ENCODE measurements at places on chromosomes 1 and 21. TPM values are rescaled to one million over a fixed set of nuclear protein-coding genes. Genes with fewer than 3 reads are reported as not detected.

The NPHS2 gene
- not detected for total RNA-seq

The AMPD1 gene
- not detected for total RNA-seq

The FMO4 gene
- total RNA-seq: 4.1 TPM

The CR1 gene
- total RNA-seq: not detected

The GBP5 gene
- not detected for total RNA-seq

The ZNF648 gene
- total RNA-seq: not detected

DNA sequence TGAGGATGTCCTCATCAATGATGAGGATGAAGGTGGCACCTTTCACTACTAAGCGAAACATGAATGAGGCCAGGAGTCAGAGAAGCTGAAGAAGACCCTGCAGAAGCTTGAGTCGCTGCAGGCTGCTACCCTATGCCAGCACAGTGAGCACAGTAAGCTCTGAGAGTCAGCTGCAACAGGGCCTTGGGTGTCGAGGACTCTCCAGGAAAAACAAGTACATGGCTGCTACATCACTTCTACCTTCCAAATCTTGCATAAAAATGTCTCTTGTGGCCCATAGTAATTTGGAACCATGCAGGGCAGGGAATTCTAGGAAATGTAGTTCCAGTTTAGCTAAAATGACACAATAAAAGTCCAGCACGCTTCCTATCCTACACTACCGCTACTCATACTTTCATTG is 51.5 kb upstream of the KIRREL1 start:
- H3K27me3 ChIP-seq: peaks cover 45% of the 10 kb centered on the region
- no peaks in the 10 kb centered on the region for H3K4me1 ChIP-seq
- no peak for DNase-seq
- no peak overlapping the region for H3K4me3 ChIP-seq
- no peak overlapping the region for H3K27ac ChIP-seq

- peak overlapping the region; percentile 19 for H3K27ac ChIP-seq
- H3K36me3 ChIP-seq: peaks cover 2% of the 10 kb centered on the region
- no peak for DNase-seq
- no peaks in the 10 kb centered on the region for H3K27me3 ChIP-seq
Observed at GRCh38 chr1:27591622-27592021, 12.3 kb downstream of the AHDC1 start.

- no peaks in the 10 kb centered on the region for H3K27me3 ChIP-seq
- peaks cover 51% of the 10 kb centered on the region for H3K36me3 ChIP-seq
- H3K4me3 ChIP-seq: no peak overlapping the region
- H3K27ac ChIP-seq: peak overlapping the region; percentile 3
- no peak for DNase-seq
Observed at GRCh38 chr1:185292237-185292636, 24.8 kb downstream of the IVNS1ABP start.

DNA sequence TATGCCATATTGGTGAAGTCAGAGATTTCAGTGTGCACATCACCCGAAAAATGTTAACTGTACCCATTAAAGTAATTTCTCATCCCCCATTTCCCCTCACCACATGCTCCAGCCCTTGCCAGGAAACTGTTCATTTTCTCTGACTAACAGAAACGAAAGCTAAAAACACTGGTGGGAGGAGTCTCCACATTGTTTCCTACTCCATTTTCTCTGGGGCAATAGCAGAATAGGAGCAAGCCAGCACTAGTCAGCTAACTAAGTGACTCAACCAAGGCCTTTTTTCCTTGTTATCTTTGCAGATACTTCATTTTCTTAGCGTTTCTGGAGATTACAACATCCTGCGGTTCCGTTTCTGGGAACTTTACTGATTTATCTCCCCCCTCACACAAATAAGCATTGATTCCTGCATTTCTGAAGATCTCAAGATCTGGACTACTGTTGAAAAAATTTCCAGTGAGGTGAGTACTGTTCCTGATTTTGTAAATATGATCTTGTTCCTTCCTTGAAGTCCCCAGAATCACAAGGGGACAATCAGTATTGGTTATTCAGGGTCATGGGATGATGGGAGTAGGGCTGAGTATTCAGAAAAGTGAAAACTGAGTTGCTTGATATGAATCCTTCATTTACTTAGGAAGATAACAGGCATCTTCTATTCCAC is at the start of gene IFI16:
Gene IFI16 (plus strand): TSS at position 204 of the 658 bp plus-strand sequence. CDS start 4,774 bp downstream, outside the sequence.
- peaks cover 15% of the 10 kb centered on the region for H3K36me3 ChIP-seq
- H3K27me3 ChIP-seq: no peaks in the 10 kb centered on the region
- no peak for DNase-seq
- peak within 1 kb of the TSS; percentile 95 for H3K27ac ChIP-seq
- H3K4me3 ChIP-seq: peak within 1 kb of the TSS; percentile 83

DNA sequence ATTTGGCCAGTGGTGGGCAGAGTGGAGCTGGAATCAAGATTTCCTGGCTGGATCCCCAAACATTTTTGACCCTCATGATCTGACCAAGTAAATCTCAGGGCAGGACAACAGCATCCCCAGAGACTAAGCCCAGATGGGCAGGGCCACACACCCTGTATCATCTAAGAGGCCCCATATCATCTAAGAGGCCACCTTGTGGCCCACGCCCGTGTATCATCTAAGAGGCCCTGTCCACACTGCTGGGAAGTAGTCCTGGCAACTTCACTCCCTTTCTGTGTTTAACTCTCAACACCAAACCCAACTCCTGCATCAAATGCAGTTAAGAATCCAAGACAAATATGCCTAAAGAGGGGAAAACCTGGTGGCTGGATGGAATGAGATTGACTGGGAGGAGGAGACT is 81.6 kb upstream of the SSX2IP start:
- H3K36me3 ChIP-seq: no peaks in the 10 kb centered on the region
- no peak for DNase-seq
- H3K27me3 ChIP-seq: peaks cover 63% of the 10 kb centered on the region

DNA sequence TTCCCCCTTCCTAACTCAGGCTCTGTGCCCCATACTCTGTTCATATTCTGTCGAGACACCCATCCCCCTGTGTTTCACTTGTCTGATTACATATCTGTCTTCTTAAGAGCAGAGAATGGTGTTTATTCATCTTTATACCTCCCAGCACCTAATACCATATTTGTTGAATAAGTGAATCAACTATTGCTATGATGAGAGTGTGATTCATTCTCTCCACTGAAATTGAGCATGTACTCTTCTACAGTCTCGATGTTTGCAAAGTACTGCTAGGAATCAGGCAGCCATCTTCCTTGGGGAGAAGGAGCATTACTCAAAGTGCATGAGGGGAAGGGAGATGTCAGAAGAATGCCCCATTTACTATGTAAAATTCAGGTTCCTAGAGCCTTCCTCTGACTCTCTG is 27.0 kb downstream of the TBX15 start:
- peaks cover 2% of the 10 kb centered on the region for H3K4me1 ChIP-seq
- H3K4me3 ChIP-seq: no peak overlapping the region
- H3K27ac ChIP-seq: no peak overlapping the region
- H3K36me3 ChIP-seq: no peaks in the 10 kb centered on the region
- DNase-seq: no peak
- peaks cover 7% of the 10 kb centered on the region for H3K27me3 ChIP-seq

- no peak for DNase-seq
- H3K27ac ChIP-seq: peak overlapping the region; percentile 97
- peaks cover 3% of the 10 kb centered on the region for H3K36me3 ChIP-seq
- no peaks in the 10 kb centered on the region for H3K27me3 ChIP-seq
Observed at GRCh38 chr1:233113009-233113879, 162.8 kb downstream of the NTPCR start.

DNA sequence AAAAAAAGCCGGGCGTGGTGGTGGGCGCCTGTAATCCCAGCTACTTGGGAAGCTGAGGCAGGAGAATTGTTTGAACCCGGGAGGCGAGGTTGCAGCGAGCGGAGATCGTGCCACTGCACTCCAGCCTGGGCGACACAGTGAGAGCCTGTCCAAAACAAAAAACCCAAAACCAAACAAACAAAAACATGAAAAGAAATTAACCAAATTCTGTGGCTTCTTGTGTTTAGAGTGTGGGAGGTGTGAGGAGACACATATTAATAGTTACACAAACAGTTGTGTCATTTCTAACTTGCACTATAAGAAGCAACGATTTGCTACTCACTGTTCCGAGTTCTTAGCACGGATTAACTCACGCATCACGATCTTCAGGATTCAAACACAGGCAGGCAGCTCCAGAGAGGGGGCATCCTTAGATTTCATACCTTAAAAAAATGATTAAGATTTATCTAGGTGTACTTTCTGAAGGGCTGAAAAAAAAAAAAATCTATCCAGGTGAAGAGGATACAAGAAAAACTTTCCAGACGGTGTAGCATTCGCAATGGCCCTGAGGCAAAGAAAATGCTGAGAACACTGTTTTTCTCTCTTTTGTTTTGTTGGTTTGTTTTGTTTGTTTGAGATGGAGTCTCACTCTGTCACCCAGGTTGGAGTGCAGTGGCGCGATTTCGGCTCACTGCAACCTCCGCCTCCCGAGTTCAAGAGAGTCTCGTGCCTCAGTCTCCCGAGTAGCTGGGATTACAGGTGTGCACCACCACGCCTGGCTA is 713 bp upstream of the HMGCL start:
- H3K36me3 ChIP-seq: no peaks in the 10 kb centered on the region
- peak overlapping the region; percentile 96 for H3K4me3 ChIP-seq
- peak overlapping the region; percentile 98 for H3K27ac ChIP-seq

GRCh38 chr1:58576727-58577653 is at the start of gene TACSTD2:
Gene TACSTD2, minus strand, starts transcription at chr1:58577252. Its CDS starts 96 bp downstream, at chr1:58577156.
- H3K27me3 ChIP-seq: peaks cover 56% of the 10 kb centered on the region
- H3K4me3 ChIP-seq: peak within 1 kb of the TSS; percentile 57
- no peaks in the 10 kb centered on the region for H3K4me1 ChIP-seq
- H3K27ac ChIP-seq: no peak within 1 kb of the TSS
- H3K36me3 ChIP-seq: no peaks in the 10 kb centered on the region
- DNase-seq: no peak

DNA sequence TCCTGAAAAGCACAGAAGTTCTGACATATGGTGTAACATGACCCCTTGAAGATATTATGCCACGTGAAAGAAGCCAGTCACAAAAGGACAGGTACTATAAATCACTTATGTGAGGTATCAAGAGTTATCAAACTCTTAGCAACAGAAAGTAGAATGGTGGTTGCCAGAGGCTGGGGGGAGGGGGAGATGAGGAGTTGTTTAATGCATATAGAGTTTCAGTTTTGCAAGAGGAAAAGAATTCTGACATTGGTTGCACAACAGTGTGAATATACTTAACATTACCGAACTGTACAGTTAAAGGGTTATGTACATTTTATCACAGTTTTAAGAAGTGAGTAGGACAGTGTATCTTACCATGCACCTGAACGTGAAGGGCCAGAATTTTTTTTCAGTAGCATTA is 80.0 kb downstream of the USP25 start:
- H3K4me3 ChIP-seq: no peak overlapping the region
- no peaks in the 10 kb centered on the region for H3K27me3 ChIP-seq
- peak overlapping the region; percentile 17 for H3K27ac ChIP-seq
- DNase-seq: no peak

DNA sequence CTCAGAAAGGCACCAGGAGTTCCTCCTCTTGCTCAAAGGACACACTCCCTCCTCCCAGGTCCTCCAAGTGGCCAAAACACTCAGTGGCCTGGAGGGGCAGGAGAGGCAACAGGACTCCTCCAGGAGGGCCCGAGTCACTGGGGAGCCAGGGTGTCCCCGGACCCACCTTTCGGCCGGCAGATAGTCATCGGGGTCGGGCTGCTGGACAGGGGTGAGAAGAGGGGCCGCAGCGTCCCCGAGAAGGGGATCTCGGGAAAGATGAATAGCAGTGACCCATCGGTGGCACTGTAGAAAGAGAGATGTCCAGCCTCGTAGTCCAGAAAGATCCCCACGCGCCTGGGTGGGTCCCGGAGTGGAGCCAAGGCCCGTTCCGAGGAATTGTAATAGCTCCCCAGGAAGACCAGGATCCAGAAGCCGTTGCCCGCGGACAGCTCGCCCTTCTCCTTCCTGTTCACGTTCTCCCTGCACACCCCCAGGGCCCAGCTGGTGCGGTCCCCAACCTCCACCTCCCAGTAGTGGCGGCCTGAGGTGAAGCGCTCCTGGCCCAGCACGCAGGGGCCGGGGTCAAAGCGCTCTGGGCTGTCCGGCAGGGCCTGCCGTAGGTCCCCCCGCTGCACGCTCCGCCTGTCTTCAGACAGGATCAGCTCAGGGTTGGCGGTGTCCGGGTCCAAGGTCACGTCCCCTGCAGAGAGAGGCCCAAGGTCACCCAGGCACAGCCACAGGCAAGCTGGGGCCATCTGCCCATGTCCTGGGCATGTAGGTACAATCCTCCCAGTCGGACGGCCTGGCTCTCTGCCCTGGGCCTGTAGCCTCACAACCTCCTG is 11.9 kb downstream of the TRIM11 start:
- no peak overlapping the region for H3K27ac ChIP-seq
- H3K36me3 ChIP-seq: peaks cover 12% of the 10 kb centered on the region
- H3K27me3 ChIP-seq: no peaks in the 10 kb centered on the region
- DNase-seq: no peak
- peaks cover 43% of the 10 kb centered on the region for H3K4me1 ChIP-seq
- H3K4me3 ChIP-seq: no peak overlapping the region

DNA sequence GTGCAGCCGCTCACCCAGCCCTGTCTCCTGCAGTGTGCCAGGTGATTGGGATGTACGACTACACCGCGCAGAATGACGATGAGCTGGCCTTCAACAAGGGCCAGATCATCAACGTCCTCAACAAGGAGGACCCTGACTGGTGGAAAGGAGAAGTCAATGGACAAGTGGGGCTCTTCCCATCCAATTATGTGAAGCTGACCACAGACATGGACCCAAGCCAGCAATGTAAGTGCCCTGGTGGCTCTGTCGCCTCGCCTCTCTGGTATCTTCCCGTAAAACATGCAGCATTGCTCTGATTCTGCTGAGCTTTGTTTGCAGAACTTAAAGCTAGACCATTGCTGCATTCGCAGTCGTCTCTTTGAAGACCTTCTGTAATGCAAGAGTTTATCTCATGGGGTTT is 79.2 kb downstream of the ATP5PO start:
- peaks cover 51% of the 10 kb centered on the region for H3K36me3 ChIP-seq
- H3K4me3 ChIP-seq: no peak overlapping the region
- peaks cover 17% of the 10 kb centered on the region for H3K4me1 ChIP-seq
- no peak for DNase-seq
- no peaks in the 10 kb centered on the region for H3K27me3 ChIP-seq
- H3K27ac ChIP-seq: no peak overlapping the region

DNA sequence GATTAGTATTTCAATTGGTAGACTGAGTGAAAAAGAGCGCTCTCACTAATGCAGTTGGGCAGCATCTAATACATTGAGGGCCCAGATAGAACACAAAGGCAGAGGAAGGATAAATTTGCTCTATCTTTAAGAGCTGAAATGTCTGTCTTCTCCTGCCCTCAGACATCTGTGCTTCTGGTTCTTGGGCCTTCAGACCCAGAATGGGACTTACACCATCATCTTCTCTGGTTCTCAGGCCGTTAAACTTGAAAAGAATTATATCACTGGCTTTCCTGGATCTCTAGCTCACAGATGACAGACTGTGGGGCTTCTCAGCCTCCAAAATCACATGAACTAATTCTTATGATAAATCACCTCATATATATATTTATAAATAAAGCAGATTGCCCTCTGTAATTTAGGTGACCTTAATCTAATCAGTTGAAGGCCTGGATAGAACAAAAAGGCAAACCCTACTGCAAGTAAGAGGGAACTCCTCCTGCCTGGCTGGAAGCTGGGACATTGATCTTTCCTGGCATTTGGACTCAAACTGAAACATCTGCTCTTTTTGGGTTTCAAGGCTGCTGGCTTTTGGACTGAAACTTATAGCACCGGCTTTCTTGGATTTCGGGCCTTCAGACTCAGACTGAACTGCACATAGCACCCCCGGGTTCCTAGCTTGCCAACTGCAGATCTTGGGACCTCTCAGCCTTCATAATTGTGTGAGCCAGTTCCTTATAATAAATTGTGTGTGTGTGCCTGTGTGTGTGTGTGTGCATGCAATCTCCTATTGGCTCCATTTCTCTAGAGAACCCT is 390.4 kb upstream of the PLXNA2 start:
- H3K4me1 ChIP-seq: no peaks in the 10 kb centered on the region
- no peak for DNase-seq
- no peaks in the 10 kb centered on the region for H3K36me3 ChIP-seq
- H3K27me3 ChIP-seq: peaks cover 6% of the 10 kb centered on the region
